AG04449 (cell line): ENCODE measurements at places on chromosomes 7 and 10.
A peak's percentile ranks its signal among the peaks of the same experiment; 100 is the strongest.

DNA sequence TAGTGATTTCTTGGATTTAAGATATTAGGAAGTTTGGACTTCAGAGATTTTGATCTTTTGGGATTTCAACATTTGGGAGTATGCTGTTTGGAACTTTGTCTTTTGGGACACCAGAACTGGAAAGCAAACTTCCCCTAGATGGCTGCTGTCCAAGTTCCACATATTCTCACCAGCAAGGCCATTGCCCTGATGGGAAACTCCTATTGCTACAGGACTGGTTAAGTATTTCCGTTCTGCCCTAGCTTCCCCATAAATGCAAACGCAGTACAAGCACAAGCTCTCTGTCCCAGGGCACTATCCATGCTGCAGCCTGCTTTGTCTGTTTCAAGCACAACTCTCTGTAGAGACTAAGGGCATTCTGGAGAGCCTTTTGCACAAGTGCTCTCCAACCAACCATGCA lies 79.3 kb upstream of the SLC25A13 start:
- DNase-seq, result no peak

DNA sequence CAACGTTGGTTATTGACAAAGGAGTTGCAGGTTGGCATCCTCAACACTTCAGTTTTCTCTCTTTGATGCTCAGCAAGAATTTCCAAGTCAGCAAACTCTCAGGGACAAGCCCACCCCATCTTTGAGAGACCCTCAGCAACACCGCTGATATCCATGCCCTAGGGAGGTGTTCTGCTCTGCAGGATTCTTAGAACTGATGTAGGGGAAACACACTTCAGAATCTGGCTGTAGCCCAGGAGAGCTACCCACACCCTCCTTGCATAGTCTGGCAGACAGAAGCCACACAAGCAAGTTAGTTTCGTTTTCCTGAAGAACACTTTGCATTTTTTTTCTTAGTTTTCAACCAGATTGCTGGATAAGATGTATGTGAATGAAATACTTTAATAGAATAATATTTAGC lies 822 bp downstream of the SAMD9L start:
- DNase-seq, result no peak

DNA sequence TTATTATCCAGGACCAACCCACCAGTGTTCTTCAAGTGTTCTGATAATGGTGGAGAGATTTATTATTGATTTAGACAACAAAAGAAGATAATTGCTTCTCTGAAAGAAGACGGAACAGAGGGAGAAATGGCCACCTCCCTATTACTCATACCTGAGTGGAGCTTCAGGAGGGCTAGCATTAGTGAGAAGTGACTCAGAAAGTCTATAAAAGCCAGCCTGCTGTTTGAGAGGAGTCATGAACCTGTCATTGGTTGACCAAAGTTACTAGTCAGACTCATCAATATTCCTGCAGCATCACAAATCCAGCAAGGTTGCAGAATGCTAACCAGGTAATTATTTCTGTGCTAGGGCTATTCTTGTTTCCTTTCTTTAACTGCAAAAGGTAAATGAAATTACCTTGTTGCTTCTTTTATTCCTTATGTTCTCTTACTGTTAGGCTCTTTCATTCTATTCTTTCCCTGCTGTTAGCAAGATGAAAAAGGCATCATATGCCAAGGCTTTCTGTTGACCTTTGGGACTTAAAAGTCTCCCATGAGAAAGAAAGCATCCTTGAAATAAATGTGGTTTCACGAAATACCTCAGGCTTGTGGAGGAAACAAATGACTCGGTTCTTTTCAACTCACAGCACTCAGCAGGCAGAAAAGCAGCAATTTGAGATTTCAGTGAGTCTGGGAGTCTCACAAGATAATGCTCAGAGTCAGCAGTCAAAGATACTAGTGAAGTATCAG lies 256.4 kb upstream of the PHYHIPL start:
- peak; percentile 59 for DNase-seq

- no peak for DNase-seq
These were observed 184.1 kb downstream of the NOC3L start for GRCh38 chr10:94178475-94179253.

DNA sequence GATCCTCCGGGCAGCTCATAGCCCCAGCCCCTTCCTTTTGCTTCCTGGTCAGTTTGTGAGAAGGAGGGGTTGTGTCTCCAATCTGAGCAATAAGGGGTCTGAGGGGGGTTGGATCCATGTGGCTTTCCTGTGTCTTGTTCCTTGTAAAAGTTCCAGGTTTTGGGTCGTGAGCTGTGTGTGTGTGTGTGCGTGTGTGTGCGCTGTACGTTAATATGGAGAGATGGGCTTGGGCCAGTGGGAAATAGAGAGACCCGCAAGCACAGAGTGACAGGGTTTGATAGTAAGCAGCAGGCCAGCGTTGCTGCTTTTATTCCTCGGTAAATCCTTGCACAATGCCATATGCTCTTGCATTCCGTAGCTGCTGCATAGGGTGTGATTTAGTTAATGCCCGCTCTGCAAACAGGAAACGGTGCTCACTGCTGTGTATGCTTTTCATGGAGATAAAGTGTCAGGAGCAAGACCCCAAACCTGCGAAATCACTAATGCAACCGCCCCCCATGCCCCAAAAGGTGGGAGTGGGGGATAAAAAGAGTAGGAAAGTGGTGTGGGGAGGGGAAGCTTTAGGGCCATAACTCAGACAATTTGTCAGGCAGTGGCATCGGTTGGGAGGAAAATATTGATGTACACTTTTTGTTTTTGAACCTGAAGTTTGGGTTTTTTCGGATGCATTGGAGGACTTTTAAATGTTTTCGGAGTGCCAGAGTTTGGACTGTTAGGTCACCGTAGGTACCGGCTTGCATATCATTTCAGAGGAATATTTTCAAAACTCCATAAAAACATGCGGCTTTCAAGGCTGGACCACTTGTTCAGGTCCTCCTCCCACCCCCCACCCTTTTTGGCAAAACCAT lies 108.7 kb downstream of the TCF7L2 start:
- peak; percentile 44 for DNase-seq

- no peak for DNase-seq
These were observed 3.7 kb upstream of the HOXA10 start for GRCh38 chr7:27177795-27178320.
